H9 (cell line): ENCODE measurements at places on chromosomes 2 and 18. TPM values are rescaled to one million over a fixed set of nuclear protein-coding genes. Genes with fewer than 3 reads are reported as not detected.

The CDH2 gene
- 35.4 and 36.2 TPM in 2 replicates for total RNA-seq

DNA sequence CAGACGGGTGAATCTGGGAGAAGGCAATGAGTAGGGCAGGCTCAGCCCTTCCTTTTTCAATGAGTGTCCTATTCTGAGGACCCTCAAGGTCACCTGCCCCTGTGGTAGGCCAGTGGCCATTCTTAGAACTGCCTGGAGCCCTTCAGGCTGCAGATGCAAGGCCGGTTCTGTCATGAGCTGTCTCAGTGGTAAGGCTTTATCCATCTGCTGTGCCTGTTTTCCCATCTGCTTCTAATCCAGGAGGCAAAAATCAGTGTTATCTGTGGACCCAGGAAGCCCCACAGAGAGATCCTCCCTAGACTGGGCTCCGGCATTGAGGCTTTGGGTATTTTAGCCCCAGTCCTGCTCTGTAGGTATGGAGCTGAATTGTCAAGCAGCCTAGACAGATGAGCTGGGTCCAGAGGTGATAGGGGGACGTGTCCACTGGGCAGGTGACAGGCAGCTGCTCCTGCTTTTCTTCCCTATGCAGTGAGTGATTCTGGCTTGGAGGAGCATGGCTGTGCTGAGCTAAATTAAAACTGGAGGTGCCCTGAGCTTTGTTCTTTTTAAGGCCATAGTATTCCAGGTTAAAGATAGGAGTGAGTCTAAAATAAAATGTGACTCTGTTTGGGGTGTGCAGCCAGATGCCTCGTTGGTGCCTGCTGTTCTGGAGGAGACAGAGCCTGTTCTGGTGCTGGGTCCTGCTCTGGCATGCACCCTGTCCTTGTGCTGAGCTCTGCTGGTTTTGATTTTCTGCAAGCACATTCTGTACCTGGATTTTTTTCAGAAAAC lies 92.5 kb downstream of the FHOD3 start:
- H3K4me1 ChIP-seq, result no peaks in the 10 kb centered on the region
- no peak for DNase-seq
- no peaks in the 10 kb centered on the region for H3K27me3 ChIP-seq
- H3K36me3 ChIP-seq, result peaks cover 3% of the 10 kb centered on the region; the same call in 1 of the 2 replicates
- H3K4me3 ChIP-seq, result no peak overlapping the region
- no peak overlapping the region for H3K27ac ChIP-seq

GRCh38 chr2:33762636-33763035 lies 163.5 kb upstream of the FAM98A start:
- peaks cover 14% of the 10 kb centered on the region; the same call in 1 of the 2 replicates for H3K36me3 ChIP-seq
- H3K4me3 ChIP-seq, result no peak overlapping the region
- no peak overlapping the region for H3K27ac ChIP-seq
- DNase-seq, result no peak
- H3K27me3 ChIP-seq, result no peaks in the 10 kb centered on the region
- H3K4me1 ChIP-seq, result no peaks in the 10 kb centered on the region

DNA sequence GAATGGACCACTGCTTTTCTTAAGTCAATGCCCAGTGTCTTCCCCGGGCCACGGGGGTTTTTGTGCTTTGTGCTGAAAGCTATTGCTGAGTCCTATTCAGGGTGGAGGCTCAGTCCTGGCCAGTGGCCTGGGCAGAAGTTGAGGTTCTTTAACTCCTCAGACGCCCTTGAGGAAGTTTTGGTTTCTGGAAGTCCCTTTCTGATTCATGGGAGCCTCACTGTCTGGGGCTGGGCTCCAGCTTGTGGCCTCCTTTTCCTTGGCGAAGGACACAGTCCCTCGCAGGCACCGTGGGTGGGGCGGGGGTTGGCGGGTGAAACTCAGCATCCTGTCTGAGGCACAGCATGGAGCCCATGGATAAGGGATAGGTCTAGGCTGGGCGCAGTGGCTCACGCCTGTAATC lies 465.2 kb upstream of the HS6ST1 start:
- no peak overlapping the region for H3K4me3 ChIP-seq
- H3K27me3 ChIP-seq, result no peaks in the 10 kb centered on the region
- DNase-seq, result peak; percentile 10
- no peak overlapping the region for H3K27ac ChIP-seq
